Effector memory CD8-positive, alpha-beta T cell (primary cell): ENCODE measurements at places on chromosomes 7 and 10.
A peak's percentile ranks its signal among the peaks of the same experiment; 100 is the strongest.

GRCh38 chr7:80781146-80781545 is 137.7 kb downstream of the SEMA3C start:
- H3K27ac ChIP-seq = no peak overlapping the region
- no peaks in the 10 kb centered on the region for H3K27me3 ChIP-seq
- no peaks in the 10 kb centered on the region for H3K36me3 ChIP-seq
- H3K4me1 ChIP-seq = no peaks in the 10 kb centered on the region
- no peak for DNase-seq

GRCh38 chr10:29120216-29120615 is 168.7 kb upstream of the LYZL1 start:
- H3K4me3 ChIP-seq = no peak overlapping the region
- no peaks in the 10 kb centered on the region for H3K36me3 ChIP-seq
- no peaks in the 10 kb centered on the region for H3K27me3 ChIP-seq
- DNase-seq = no peak

GRCh38 chr7:100367676-100368613 is 5.3 kb upstream of the PILRA start:
- H3K36me3 ChIP-seq = peaks cover 35% of the 10 kb centered on the region
- no peaks in the 10 kb centered on the region for H3K27me3 ChIP-seq
- DNase-seq = no peak
- peaks cover 45% of the 10 kb centered on the region for H3K4me1 ChIP-seq
- H3K4me3 ChIP-seq = no peak overlapping the region
- H3K27ac ChIP-seq = peak overlapping the region; percentile 93

GRCh38 chr7:101488826-101489572 is 126.3 kb downstream of the COL26A1 start:
- no peaks in the 10 kb centered on the region for H3K36me3 ChIP-seq
- no peak overlapping the region for H3K4me3 ChIP-seq
- no peaks in the 10 kb centered on the region for H3K4me1 ChIP-seq
- no peak overlapping the region for H3K27ac ChIP-seq

DNA sequence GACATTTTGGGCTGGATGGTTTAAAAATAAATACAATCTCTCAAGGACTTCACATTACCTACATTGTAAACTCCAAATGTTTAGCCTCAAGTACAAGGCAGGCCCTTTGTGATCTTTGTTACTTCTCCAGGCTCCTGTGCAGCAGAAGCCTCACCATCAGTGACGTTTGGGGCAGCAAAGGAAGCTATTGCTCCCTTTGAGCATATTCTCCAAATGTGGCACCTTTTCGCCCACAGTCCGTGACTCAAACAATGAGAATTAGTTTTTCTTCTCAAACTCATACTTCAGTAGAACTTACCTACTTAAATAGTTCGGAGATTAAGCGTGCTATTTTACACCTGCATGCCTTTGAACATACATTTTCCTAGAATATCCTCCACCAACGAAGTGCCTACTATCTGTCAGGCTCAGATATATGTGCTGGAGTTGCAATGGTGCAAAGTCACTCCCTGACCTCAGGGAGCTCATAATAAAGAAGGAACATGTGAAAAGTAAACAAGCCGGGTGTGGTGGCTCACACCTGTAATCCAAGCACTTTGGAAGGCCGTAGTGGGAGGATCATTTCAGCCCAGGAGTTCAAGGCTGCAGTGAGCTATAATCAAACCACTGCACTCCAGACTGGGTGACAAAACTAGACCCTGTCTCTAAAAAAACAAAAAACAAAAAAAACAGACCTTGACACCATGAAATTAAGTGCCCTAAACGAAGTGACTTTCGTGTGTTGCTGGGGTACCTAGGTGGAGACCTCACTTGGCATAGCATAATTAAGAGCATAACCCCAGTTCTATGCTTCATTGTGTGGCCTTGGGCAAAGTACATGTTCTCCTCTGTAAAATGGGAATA is 1.2 kb upstream of the ABCF2 start:
- H3K27ac ChIP-seq = peak overlapping the region; percentile 96
- DNase-seq = no peak
- H3K27me3 ChIP-seq = no peaks in the 10 kb centered on the region
- peaks cover 36% of the 10 kb centered on the region for H3K36me3 ChIP-seq
- H3K4me3 ChIP-seq = peak overlapping the region; percentile 93
- peaks cover 37% of the 10 kb centered on the region for H3K4me1 ChIP-seq

GRCh38 chr7:38367301-38367890 is 94.0 kb upstream of the TARP start:
- DNase-seq = no peak
- H3K4me1 ChIP-seq = peaks cover 79% of the 10 kb centered on the region
- peak overlapping the region; percentile 87 for H3K27ac ChIP-seq

GRCh38 chr10:60828489-60828852 is 50.2 kb downstream of the CDK1 start:
- H3K4me1 ChIP-seq = peaks cover 5% of the 10 kb centered on the region
- H3K4me3 ChIP-seq = no peak overlapping the region
- no peak overlapping the region for H3K27ac ChIP-seq

GRCh38 chr10:107118866-107119265 is 45.6 kb downstream of the SORCS1 start:
- no peaks in the 10 kb centered on the region for H3K4me1 ChIP-seq
- H3K4me3 ChIP-seq = no peak overlapping the region
- no peaks in the 10 kb centered on the region for H3K36me3 ChIP-seq

DNA sequence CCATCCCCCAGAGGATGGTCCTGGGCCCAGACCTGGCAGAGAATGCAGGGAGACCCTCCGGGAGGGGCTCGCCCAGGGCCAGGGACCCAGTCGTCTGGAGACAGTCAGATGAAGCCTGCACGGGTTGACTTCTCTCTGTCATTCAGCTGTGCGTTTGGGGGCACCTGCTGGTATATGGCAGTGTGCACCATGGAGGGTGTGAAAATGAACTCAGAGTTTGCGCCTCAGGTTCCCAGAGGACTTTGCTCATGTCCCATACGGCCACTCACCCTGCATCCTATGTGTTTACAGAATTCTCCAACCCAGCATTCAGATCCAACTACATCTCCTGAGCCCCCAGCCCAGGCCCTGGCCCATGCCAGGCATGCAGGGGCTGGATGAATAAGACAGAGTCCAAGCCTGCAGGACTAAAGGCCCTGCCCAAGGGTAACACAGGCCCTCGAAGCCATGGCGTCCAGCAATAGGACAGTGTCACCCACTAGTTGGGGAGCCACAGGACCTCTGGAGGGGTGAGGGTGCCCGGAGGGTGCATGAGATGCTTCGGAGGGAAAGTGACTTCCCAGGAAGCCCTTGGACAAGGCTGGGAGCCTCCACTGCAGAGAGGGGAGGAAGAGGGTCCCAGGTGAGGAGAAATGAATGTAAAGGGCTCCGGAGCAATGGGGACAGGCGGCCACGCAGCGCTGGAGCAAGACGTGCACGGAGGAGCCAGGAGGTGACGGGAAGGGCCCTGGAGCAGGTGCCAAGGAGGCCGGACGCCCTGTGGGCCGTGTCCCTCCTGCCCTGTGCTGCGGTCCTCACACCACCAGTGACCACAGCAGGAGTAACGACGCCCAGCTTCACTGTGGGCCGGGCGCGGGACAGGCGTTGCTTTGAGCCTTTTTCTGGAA is 36.3 kb downstream of the CALML3 start:
- peaks cover 66% of the 10 kb centered on the region for H3K27me3 ChIP-seq
- no peak overlapping the region for H3K27ac ChIP-seq
- H3K4me1 ChIP-seq = no peaks in the 10 kb centered on the region
- no peak for DNase-seq
- no peaks in the 10 kb centered on the region for H3K36me3 ChIP-seq
- H3K4me3 ChIP-seq = no peak overlapping the region

GRCh38 chr10:38027986-38028385 is 17.5 kb downstream of the ZNF33A start:
- no peak for DNase-seq
- peak overlapping the region; percentile 31 for H3K4me3 ChIP-seq
- peaks cover 66% of the 10 kb centered on the region for H3K36me3 ChIP-seq
- H3K27me3 ChIP-seq = no peaks in the 10 kb centered on the region
- H3K27ac ChIP-seq = peak overlapping the region; percentile 86

GRCh38 chr7:140225562-140226249 is 48.9 kb upstream of the KDM7A start:
- H3K36me3 ChIP-seq = peaks cover 19% of the 10 kb centered on the region
- H3K27me3 ChIP-seq = no peaks in the 10 kb centered on the region
- DNase-seq = no peak
- H3K4me3 ChIP-seq = no peak overlapping the region
